Kasumi-1 (cell line): ENCODE measurements at places on chromosomes 7 and 10.

- peak; percentile 28 for DNase-seq
Observed at GRCh38 chr7:155644971-155645509, 579 bp downstream of the RBM33 start.

- DNase-seq = no peak
Observed at GRCh38 chr10:66990143-66990830, 64.5 kb downstream of the LRRTM3 start.

GRCh38 chr7:149790146-149790548 lies 16.8 kb upstream of the ZNF467 start:
- no peak for DNase-seq

DNA sequence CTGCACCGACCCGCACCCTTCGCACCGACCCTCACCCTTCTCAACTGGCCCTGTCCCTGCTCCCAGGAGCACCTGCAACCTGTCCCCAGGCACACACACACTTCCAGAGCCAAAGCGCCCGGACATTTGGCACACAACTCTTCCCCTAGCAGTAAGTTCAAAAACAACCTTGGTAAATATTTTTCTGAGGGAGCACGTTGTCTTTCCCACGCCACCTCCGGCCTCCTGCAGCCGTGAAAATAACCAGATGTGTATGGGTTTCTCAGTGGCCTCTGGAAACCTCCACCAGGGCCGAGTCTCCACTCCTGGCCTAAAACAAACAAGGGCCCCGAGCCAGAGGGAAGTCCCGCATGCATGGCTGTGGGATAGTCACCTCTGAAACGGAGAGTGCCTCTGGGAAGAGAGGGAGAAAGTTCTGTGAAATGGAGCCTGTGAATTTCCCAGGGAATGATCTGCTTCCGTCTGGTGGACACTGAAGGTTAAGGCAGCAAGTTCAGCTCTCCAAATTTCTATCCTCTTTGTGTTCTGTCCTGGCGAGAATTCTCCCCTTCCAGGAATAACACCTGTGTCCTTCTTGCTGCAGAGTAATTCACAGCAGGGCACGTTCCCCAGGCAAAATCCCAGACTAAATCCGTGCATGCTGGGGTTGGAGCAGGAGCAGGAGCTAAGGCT lies 15.8 kb downstream of the PODXL start:
- DNase-seq = no peak

DNA sequence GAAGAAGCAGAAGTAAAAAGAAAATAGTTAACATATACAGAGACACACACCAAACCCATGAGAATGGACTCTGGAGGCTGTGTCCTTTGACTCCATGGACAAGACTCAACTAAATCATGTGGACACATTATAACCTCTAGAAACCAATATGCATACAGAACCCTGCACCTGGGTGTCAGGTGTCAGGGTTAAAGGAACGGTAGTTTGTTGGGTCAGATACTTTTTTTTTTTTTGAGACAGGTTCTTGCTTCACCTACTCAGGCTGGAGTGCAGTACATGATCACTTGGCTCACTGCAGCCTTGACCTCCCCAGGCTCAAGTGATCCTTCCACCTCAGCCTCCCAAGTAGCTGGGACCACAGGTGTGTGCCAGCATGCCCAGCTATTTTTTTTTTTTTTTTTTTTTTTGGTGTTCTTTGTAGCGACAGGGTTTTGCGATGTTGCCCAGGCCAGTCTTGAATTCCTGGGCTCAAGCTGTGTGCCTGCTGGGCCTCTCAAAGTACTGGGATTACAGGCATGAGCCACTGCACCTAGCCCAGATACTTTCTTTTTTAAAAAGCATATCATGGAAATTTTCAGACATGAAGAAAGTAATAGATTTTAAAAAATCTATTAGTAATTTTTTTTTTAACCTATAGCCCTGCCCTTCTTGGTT lies 31.3 kb downstream of the GALNT11 start:
- no peak for DNase-seq
